Fibroblast of villous mesenchyme (primary cell): ENCODE measurements at places on chromosomes 1 and 21. TPM values are rescaled to one million over a fixed set of nuclear protein-coding genes. Genes with fewer than 3 reads are reported as not detected.

- no peak for DNase-seq
Measured at GRCh38 chr1:28102189-28102588, 13.8 kb upstream of the EYA3 start.

DNA sequence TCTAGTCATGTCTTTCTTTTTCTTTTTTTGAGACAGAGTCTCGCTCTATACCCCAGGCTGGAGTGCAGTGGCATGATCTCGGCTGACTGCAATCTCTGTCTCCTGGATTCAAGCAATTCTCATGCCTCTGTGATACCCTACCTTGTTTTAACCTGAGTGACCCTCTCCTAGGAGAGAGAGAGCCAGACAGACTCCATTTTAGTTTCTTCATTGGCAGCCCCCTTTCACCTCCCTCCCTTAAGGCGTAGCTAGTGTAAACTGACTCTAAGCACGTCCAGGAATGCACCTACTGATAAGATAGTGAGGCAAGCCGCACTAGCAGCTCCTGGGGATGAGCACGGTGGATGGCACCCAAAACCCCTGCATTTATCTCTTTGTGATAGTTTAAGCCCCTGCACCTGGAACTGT is 5.2 kb upstream of the PKNOX1 start:
- peak; percentile 81 for DNase-seq

DNA sequence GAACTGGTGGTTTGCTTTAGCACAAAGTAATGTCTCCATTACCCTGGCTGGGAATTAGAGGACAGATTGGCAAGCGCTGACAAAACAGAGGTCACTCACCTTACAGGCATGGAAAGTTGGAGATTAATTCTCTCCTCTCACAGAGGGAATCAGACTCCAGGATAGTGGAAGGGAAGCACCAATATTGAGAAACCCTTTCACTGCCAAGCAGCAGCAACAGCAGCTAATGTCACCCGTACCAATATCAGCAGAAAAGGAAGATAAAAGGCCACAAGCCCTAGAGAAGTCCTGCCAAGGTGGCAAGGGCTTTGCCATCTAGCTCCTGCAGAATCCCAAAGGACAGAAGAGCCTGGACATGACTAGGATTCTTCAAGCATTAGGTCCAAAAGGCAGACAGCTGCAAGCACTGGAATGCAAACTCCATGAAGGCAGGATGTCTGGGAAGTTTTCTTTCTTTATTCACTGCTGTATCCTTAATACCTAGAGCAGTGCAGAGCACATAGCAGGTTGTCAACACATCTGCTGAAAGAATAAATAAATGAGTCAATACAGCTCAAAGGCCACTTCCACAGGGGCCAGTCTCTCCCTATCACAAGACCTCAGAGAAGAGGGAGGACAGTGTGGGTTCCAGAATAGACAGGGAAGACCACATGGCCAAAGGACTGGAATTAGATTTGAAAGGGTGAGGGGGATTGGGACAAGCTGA is 57.2 kb downstream of the ERI3 start:
- DNase-seq: no peak

GRCh38 chr1:152968248-152968647 is 2.2 kb upstream of the SPRR4 start:
- no peak for DNase-seq

Gene AADACL3
- not detected in 2 replicates for total RNA-seq

- no peak for DNase-seq
Measured at GRCh38 chr1:84164161-84164560, 20.1 kb downstream of the PRKACB start.

DNA sequence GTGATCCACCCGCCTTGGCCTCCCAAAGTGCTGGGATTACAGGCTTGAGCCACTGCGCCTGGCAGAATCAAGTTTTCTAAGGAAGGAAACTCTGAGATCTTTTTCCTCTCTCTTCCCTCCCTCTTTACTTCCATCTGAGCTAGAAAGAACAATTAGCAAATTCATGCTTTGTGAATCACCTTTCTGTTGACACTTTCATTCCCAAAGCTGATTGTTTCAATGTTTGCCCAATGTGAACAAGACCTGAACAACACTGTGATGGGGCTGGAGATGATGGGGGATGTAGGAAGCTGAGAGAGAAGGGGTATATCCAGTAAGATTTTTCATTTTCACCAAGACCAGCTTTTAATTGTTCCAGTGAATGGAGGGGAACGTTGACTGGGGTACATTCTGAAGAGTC is 5.7 kb upstream of the TENT5B start:
- DNase-seq: no peak

GRCh38 chr1:29361686-29362085 is 125.4 kb downstream of the PTPRU start:
- no peak for DNase-seq

Gene KIAA0319L
- total RNA-seq: 45.1 and 63.0 TPM in 2 replicates

- no peak for DNase-seq
Measured at GRCh38 chr1:177546346-177546745, 375.6 kb downstream of the BRINP2 start.

- no peak for DNase-seq
Measured at GRCh38 chr1:25117233-25117823, 115.0 kb downstream of the SYF2 start.

Gene ARHGEF11
- total RNA-seq: 34.1 and 35.8 TPM in 2 replicates

DNA sequence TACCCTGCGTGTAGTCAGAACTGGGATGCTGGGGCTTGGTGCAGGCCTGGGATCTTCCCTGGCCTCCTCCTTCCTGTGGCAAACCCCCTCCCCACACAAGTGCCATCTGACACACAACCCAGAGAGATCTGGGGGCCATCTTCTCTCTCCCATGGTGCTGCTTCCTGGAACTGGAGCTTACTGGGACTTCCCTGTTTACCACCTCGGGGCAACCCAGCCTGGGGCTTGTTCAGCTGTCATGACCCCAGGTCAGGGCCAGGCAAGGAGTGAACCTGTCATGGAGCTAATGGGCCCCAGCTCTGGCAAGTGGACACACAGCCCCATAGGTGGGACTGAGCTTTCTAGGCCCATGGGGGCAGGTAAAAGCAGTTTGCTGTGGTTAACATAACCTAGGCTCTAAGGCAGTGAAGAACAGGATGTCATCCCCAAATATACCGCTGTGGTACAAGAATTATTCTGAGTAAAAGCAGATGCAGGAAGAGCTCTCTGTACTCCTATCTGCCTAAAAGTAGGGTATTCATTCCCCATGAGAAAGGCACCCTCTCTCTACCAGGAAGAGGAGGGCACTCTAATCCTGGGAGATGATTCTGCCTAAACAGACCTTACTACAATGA is 2.4 kb downstream of the TRIM11 start:
- no peak for DNase-seq

GRCh38 chr1:186623551-186623950 is 56.7 kb downstream of the PTGS2 start:
- DNase-seq: no peak

- DNase-seq: no peak
Measured at GRCh38 chr1:107547363-107548155, 406.7 kb downstream of the NTNG1 start.

- DNase-seq: no peak
Measured at GRCh38 chr1:54490361-54491248, 57.4 kb upstream of the ACOT11 start.

DNA sequence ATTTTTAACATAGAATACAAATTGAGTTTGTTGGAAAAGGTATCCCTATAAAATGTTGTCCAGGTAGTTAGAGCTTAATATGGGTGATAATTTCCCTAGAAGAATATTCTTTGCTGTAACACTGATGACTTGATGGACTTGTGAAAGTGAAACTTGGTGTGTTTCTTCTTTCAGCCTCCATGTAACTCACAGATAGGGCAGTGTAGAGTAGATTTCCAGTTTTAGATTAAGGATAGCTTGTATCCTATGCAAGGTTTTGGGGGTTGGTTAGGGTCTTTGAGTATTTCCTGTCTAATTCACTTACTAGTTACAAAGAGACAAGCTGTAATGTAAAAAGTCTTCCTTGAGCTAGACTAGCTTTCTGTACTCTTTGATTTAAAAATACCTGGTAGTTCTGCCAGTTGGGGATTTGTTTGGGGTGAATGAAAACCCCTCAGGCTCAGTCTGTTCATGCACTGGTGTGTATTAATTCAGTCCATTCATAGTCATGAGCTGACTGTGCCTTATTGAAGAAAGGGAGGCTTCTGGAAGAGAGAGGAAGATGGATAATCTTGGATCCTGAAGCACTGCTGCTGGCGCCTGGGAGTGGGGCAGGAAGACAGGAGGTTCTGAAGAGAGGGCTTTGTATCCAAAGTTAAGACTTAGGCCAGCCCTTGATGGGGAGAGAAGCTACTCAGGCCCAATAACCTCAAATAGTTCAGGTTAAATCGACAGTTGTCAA is 83.6 kb downstream of the CAMTA1 start:
- peak; percentile 47 for DNase-seq

DNA sequence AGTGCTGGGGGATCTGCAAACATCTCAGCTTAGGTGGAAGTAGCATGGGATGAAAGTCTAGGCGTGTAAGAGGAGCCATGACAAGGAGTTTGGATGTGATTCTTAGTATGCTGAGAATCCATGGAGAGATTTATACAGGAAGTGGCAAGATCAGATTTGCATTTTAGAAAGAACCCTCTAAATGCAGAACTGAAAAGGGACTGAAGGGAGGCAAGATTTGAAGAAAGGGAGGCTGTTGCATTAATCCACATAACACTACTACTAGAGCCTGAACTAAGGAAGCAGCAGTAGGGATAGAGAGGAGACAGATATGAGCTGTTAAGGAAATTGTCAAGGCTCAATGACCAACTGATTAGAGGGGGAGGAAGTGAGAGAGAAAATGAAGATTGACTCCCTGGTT is 9.8 kb downstream of the C1orf74 start:
- no peak for DNase-seq

Gene KRTAP19-1
- total RNA-seq: not detected in 2 replicates

GRCh38 chr1:180521474-180522212 is 19.3 kb upstream of the ACBD6 start:
- no peak for DNase-seq

Gene DNASE2B
- not detected in 2 replicates for total RNA-seq

GRCh38 chr1:30034627-30035521 is 688.5 kb downstream of the MATN1 start:
- DNase-seq: no peak

DNA sequence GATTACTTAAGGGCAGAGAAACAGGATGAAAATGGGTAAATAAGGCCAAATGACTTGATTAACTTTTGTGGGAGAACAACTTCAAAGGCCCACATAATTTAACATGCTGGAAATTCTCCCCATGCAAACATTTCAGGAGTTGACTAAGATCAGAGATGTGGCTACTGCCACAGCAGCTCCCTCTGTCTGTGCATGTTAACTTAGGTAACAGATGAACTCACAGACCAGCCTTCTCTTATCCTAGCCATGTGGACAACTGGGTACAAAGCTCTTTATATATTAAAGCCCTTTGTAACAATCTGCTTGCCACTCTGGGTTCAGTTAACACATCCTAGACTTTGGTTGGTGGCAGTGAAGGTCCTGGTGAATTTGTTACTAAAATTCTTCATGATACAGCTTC is 33.2 kb downstream of the BEND5 start:
- no peak for DNase-seq

DNA sequence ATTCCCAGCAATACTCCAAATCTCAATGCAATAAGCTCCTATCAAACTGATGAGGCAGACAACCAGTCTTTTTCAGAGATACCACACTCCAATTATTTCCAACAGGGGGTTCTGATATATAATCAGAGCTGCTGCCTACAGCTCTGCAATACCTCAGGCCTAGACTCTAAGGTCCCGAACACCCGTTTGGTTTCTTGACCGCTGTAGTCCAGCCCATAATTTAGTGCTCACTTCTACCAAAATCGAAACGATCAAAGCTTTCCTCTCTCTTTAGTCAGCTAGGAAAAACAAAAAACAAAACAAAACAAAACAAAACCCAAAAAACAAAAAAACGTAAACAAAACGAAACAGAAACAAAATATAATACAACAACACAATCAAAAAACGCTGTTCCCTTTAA is 453.0 kb downstream of the NEGR1 start:
- no peak for DNase-seq

- no peak for DNase-seq
Measured at GRCh38 chr1:207966521-207966920, 55.6 kb upstream of the CD34 start.

Gene FAM131C
- total RNA-seq: under 0.01 TPM in 1 of 2 replicates, not detected in the other

- no peak for DNase-seq
Measured at GRCh38 chr1:172603816-172604215, 55.1 kb upstream of the FASLG start.

Gene ADGRB2
- total RNA-seq: 11.3 and 14.2 TPM in 2 replicates

Gene RCOR3
- total RNA-seq: 32.0 and 48.6 TPM in 2 replicates

Gene VAMP4
- total RNA-seq: 7.3 and 7.7 TPM in 2 replicates

- DNase-seq: peak; percentile 92
Measured at GRCh38 chr21:27359141-27359540, 392.3 kb upstream of the ADAMTS5 start.

GRCh38 chr1:237013608-237014007 is 9.4 kb upstream of the MT1HL1 start:
- DNase-seq: no peak

- no peak for DNase-seq
Measured at GRCh38 chr1:86067626-86068025, 88.9 kb downstream of the COL24A1 start.

DNA sequence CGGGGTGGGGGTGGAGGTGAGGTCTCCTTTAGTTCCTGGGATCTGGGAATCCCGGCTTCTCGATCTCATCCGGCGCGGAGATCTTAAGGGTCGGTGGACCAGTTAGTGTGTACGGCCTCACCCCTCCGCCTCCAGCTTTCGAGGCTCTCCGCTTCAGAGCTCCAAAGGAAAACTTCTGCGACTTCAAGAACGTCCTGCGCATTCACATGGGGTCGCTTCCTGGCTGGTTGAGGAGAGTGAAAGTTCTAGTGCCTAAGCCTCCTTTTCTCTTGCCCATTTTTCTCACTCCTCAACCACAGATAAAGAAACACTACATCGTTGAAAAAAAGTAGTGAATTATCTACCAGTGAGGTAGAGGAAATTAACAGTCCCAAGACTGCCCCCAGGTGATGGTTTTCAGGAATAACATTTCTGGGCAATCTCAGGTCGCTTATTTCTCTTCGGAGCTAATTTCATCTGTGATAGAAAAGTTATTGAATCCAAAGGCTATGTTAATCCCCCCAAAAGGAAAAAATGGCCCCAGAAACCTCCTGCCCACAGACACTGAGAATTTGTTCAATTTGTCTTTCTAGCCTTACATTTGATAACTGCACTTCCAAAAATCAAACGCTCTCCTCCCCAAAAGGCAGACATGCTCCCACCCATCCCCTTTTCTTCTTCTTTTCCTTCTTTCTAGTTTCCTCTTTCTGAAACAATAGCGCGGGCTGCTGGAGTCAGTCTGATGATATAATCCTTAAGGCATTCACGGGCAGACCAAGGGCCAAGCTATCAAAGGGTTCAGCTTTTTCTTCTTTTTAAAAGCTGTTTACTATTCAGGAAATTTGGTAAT is 20.6 kb upstream of the TBX15 start:
- peak; percentile 59 for DNase-seq

Gene MAST2
- total RNA-seq: 34.5 and 39.0 TPM in 2 replicates

- peak; percentile 20 for DNase-seq
Measured at GRCh38 chr1:171654201-171654941, 1.9 kb upstream of the MYOC start.

- DNase-seq: no peak
Measured at GRCh38 chr1:230253150-230253549, 173.0 kb downstream of the PGBD5 start.

Gene DPH5
- total RNA-seq: 27.7 and 32.0 TPM in 2 replicates
